Stimulated activated CD8-positive, alpha-beta memory T cell treated with anti-CD3 and anti-CD28 coated beads, Interleukin-15, amount 100 ng/mL, for 4 hours (primary cell): ENCODE measurements at places on chromosomes 7 and 10.

GRCh38 chr7:114416129-114416990 is 1.7 kb downstream of the FOXP2 start:
- DNase-seq, result no peak

DNA sequence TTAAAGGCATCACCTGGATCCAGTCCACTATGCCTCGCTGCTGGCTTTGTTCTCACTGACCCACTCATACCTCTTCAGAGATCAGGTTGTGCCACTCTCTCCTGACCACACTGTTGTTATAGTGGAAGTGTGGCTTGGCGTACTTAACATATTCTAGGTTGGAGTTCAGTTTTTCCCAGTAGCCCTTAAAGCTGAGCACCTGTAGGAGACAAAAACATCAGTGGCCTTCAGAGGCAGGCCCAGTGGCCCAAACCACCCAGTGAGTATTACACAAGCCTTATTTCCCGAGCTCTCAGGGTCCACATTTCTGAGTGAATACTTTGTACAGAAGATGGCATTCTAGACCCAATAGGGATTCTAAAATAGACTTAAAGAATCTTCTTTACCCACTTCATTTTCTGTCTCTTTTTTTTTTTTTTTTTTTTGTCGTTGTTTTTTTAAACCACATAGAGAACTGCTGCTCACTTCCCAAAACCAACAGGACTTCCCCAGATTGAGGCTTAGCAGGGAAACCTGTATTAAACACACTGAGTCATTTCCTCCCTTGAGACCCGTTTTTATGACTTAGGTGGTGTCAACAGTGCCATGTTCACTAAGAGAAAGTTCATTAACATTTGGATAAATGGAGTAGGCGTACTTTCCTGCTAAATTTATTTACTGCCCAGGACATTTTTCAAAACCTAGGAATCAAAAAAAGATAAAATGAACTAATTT is 85.8 kb downstream of the GSAP start:
- no peak for DNase-seq

- DNase-seq, result no peak
Observed at GRCh38 chr7:159012353-159013069, 132.2 kb downstream of the VIPR2 start.

- DNase-seq, result no peak
Observed at GRCh38 chr10:30386801-30387588, 37.9 kb upstream of the MTPAP start.

GRCh38 chr10:75229971-75230370 is 5.8 kb downstream of the COMTD1 start:
- no peak for DNase-seq

DNA sequence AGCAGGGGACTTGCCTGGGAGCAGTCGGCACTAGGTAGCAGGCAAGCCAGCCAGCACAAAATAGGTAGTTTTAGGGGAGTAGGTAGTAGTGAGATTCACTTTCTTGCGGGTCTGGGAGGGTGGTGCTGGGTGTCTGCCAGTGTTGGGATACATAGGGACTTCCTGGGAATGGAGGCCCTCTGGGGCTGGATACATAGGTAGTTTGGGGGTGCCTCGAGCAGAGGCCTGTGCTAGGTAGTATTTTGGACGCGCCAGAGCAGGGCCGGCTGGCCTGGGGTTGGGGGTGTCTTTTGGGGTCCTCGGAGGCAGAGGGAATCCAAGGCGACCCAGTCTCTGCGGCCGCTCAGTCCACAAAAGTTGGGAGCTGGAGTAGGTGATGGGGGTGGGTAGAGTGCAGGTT is 2.0 kb upstream of the HOXA3 start:
- DNase-seq, result no peak

DNA sequence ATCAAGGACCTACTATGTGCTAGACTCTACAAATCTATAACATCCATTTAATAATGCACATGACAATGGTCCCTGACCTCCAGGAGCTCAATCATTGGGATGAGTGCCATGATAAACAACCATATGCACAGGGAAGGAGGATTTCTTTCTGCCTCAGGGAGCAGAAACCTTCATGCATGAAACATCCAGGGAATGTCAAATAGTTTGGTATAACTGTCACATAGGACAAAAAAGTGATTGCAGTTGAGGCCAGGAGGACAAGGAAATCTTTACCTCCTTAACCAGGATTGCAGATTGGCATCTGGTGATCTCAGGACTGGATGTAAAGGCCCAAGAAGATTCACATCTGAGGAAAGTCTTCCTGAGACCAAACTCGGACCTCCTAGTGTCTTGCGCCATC is 993.1 kb downstream of the KCNMA1 start:
- no peak for DNase-seq

- no peak for DNase-seq
Observed at GRCh38 chr10:89589101-89589720, 53.8 kb upstream of the SLC16A12 start.

DNA sequence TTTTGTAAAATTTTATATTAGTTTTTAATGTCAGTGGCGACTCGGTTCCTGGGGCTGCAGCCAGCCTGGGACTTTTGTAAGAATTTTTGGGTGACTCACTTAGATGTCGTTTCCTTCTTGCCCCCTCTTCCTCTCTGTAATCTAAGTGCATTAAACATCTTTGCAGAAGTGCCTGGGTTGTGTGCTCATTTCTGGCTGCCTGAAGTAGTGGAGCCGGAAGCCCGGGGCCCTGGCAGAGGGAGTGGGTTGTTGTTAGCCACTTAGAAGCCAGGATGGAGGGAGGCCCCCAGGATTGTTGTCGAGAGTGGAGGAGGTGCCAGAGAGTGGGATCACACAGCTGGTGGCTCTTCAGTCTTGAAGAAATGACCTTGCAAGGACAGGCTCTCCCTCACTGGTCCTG is 11.0 kb upstream of the TRIM8 start:
- no peak for DNase-seq

- DNase-seq, result no peak
Observed at GRCh38 chr10:48197236-48197899, 77.1 kb downstream of the FRMPD2 start.

DNA sequence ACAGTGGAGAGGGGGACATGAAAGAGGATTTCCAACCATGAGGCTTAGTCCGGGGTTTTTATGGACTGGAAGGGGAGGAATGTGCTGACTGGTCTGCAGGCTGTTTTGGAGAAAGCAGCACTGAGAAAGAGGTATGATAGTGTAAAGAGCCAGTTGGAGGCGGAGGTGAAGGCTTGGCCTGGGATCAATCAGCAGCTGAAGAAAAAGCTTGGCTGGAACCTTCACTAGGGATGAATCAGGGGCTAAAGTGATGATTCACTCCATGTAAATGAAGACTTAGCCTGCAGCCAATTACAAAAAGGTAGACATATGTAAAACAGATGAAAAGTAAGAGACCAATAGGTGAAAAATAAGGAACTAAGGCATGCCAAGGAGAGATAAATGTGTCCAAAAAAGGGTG is 1382.6 kb downstream of the GATA3 start:
- DNase-seq, result no peak

- no peak for DNase-seq
Observed at GRCh38 chr7:65448816-65449504, 75.3 kb downstream of the ZNF92 start.

- no peak for DNase-seq
Observed at GRCh38 chr10:84184517-84184916, 9.8 kb upstream of the CDHR1 start.

GRCh38 chr10:80730522-80730921 is 192.8 kb downstream of the SH2D4B start:
- no peak for DNase-seq

GRCh38 chr10:44927352-44927751 is 16.2 kb downstream of the TMEM72 start:
- DNase-seq, result no peak

DNA sequence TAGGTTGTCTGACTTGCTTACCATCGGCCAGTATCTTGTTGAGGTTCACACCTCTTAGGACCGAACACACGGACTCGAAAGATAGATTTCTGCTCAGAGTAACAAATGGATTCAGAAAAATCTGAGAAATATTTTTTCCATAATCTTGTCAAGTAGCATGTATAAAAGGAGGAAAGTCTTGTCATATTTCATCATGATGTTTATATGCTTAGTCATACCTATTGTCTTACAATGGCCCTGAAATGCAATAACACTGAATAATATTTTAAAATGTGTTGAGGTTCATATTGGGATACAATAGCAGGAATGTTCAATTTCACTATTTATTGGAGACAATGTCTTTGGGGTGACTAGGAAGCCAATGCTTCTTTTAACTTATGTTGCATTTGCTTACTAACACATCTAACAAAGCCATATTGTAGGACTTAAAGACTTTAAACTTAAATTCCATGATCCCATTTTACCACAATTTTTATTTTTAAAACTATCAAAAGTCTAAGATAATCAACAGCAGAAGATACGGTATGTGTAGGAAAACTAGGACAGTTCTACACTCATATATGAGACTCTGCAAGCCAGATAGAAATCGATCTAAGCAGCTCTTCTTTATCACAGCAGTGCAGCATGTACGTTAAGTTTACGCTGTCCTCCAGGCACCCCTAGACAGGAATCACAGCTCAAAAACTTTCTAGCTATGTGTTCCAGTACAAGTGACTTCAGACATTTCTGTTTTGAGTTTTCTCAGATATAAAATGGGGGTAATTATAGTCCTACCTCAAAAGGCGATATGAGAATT is 135.7 kb upstream of the CAV2 start:
- DNase-seq, result no peak

- DNase-seq, result peak; percentile 26
Observed at GRCh38 chr7:151381348-151382078, 28.3 kb downstream of the WDR86 start.

- DNase-seq, result no peak
Observed at GRCh38 chr7:31602041-31602625, 84.9 kb upstream of the PPP1R17 start.

DNA sequence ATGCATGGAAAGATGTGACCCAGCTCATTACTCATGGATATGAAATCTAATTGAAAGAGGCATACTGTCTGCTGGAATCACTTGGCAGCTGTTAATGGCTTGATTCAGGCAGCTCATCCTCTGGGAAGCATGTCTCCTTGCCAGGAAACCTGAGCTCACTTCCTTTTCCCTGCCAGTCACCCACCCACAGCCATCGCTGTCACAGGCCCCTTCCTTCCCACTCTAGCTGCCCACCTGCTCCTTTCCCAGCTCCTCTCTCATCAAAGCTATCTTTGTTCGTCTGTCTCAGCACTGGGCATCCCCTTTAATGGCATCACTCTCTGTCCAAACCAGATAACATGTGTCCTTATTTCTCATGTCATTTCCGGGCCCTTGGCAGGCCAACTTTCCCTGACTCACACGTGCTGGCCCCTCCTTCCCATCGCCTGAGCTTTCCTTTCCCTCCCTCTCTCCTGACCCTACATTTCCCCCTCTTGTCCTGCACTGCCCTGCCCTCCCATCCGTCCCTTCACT is 721.9 kb downstream of the TNS3 start:
- DNase-seq, result no peak

DNA sequence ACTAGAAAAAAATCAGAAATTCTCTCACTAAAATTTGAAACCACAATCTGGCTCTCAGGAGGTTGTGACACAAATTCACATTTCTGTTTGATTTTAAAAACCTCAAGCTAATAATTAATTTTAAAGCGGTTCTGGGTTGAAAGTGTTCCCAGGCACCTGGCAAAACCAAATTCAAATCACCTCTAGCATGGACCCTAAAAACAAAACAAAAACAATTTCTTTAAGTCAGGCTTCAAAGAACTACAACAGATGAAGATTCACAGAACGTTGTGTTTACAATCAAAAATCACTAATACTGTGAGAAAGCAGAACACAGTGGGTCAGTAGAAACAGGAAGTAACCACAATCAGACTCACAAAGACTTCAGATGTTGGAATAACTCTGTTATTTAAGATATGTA is 7.2 kb upstream of the RELN start:
- no peak for DNase-seq

DNA sequence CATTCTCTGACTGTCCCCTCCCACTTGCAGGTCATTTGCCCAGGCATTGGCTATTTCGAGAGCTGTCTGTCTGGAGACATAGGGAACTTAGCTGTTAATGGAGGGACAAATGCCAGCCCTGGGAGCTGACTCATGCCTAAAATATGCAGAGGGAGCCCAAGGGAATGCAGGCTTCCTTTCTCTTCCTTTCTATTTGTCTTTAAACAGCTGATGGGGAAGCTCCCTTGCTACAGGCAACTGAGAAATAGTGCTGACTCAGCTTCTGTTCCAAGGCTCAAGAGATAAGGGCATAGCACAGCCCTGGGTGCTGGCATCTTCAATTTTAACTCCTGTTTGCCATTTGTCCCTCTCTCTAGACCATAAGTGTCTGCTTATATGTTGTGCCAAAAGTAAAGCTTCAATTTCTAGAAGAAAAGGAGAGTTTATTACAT is 82.7 kb upstream of the C1GALT1 start:
- no peak for DNase-seq

DNA sequence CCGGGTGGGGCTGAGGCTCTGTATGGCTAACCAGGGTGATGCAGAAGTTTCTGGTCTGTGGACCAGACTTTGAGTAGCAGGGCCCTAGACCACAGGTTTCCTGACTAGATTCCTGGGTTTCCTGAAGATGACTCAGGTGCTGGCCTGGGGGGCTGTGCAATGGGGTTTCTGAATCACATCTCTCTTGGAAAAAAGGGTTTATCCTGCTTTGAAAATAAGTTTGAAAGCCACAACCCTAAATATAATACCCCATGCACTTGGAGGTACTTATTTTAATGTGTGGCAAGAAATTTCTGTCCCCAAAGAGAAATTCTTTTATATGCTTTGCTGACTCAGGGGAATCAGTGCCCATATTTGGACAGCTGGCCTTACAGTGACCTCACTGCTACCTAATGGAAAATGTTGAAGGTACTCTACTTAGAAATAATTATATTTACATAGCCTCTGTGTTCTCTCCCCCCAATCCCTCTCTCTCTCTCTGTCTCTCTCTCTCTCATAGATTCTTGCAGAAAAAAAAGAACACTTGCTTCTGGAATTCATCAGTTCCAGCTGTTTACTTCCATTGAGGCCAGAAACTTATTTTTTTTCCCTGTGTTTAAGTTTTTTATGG is 184.4 kb upstream of the LYZL2 start:
- no peak for DNase-seq

DNA sequence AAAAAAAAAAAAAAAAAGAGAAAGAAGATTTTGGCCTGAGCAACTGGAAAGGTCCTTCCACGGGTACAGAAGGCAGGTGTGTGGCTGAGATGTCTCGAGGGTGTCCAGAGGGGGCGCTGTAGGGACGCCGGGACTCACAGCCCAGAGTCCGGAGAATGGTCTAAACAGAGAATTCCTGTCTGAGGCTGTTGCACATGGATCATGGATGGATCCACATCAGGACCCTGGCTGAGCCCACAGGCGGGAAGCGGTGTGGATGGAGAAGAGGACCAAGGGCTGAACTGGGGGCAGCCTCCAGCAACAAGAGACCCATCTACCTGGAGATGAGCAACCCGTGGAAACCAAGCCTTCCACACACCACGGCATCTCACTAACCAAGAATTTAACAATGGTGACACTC is 55.0 kb downstream of the PKD1L1 start:
- no peak for DNase-seq

DNA sequence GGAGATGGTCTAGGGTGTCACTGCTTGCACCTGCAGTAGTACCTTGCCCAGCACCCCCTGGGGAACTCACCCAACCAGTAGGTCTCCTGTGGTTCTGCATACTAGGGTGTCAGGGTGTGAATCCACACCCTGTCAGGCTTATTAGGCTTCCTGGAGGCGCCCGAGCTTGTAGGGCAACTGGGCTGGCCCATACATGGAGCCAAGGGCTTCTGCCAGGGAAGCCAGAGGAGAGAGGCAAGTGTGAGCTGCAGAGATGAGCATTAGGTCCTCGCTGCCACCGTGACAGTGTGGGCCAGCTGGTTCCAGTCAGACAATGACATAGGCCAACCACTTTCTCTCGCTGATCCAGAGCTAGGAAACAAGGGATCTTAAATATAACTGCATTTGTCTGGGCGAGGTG is 11.2 kb downstream of the MXI1 start:
- no peak for DNase-seq
